ENCODE measurements at places on chromosomes 16 and 17.

DNA sequence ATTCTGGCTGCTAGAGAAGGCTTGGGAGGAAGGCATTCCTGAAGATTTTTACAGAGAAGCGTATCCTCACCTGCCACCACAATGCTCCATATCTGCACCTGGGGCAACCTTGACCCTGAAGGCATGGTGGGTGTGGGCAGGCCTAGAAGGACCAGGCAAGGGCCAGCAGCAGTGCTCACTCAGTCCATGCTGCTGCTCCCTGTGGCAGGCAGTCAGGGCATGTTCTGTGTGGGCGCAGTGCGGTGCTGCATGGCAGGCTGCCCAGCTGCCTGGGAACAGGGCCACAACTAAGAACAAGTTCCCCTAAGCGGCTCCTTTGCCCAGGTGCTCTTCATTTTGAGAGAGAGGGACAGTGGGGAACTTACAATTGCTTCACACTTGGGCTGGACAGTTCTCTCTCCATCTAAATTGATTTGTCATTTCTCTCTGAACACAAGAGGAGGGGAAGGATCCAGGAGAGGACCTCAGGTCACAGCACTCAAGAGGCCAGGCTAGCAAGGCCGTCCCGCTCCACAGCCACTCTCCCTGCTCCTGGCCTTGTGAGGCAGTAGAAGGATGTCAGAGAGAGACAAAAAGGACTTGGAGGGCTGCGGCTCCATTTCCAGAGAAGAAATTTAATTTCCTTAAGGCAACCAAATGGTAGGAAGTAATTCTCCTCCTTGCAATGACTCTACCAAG is 158.8 kb downstream of the AATF start:
- no peak for DNase-seq

GRCh38 chr16:46970089-46970488 is 3.4 kb downstream of the DNAJA2 start:
- no peak for DNase-seq

DNA sequence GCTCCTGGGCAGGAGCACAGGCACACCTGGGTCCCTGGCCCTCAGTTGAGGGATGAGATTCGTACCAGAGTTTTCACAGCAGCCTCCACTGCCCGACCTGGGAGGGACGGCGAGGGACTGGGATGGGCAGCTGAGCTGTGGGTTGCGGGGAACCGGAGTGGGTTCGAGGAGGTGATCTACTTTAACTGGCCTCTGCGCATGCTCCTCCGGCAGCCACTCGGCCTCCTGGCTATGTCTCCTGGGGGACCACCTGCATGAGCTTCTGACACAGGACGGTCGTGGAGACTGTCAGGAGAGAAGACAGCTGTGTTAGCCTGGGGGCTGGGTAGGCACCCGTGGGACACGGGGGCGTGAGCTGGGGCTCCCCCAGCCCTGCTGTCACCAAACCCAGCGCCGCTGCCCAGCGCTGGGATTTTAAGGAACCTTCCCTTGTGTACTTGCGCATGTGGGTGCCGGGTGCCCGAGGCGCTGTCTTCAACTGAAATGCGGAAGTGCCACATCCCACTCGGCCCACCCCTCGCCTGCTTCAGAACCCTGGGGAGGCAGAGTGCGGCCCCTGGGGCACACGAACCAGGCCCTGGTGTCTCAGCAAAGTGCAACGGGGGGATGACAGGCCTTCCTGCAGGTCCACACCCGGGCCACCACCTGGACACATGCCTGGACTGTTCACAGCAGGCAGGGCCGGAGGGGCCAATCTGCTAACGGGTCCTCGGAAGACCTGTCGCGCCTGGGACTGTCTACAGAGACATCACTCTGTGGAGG is 36.4 kb downstream of the SLC7A5 start:
- DNase-seq = no peak

GRCh38 chr16:57592591-57593003 is 35.8 kb upstream of the ADGRG1 start:
- no peak for DNase-seq

DNA sequence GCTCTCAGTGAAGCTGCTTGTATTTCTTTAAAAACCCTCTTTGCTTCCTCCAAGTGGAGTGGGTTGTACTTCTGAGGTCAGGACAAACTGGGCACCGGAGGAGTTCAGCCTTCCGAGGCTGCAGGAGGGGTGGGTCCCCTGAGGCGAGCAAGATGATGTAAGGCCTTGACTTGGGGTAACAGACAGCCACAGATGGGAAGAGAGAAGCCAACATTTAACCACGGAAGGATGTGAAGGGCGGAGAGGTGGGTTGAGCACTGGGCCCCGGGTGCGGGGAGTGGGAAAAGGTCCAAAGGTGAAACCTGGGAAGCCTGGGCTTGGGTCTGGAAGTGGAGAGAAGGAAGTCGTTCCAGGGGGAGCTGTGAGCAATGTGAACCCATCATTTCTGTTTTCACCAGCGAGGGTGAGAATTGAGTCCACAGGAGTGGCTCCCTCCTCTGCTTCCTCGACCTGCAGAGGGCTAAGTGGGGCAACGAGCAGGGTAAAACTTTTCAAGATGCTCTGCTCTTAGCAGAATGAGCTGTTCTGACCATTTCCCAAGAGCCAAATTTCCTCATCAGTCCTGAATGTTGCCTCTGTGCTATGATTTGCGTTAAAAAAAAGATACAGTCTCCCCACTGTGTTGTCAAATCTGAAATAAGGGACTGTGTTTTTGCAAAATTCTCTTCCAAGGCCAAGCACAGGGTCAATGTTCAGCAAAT is 137.7 kb upstream of the CRHR1 start:
- DNase-seq = no peak

DNA sequence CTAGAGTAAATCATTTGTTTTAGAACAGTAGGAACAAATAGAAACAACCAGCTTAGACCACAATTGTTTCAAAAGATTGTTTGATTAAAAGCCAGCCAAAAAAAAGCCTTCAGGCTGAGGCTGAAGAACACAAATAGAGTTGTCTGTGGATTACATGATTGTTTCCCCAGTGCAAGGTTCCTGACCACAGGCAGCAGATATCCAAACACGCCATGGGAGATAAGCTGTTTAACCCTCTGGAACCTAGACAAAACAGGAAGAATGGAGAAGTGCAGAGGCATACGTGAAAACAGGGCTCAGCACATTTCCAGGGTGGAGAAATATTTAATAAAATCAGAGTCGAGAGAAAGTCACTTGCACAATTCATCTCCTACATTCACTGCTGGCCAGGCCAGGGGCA is 21.0 kb downstream of the ATPAF2 start:
- no peak for DNase-seq

- no peak for DNase-seq
Observed at GRCh38 chr17:60231234-60231633, 81.5 kb downstream of the CA4 start.

GRCh38 chr16:11045846-11046245 is 101.5 kb downstream of the CLEC16A start:
- no peak for DNase-seq

- no peak for DNase-seq
Observed at GRCh38 chr16:89921131-89921701, 1.9 kb upstream of the TUBB3 start.

DNA sequence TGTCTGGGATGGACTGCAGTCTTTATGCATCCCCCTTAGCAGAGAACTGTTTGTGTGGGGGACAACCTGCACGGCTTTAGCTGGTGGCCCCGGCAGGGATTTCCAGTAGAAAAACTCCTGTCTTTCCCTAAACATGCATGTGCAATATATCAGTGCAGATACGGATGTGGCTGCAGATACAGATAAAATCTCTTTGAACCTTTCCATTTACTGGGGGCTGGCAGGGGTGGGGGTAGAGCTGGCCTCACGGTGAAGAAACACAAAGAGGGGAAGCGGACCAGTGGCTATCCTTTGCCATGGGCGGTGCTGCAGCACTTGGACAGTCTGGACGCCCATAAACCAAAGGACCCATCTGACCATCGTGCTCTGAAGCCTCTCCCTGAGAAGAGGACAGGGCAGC is 201.3 kb downstream of the ZFHX3 start:
- DNase-seq = no peak

Data from stimulated activated CD4-positive, alpha-beta T cell treated with anti-CD3 and anti-CD28 coated beads, Interleukin-1b, Interleukin-23, amount 100 ng/mL, for 1 hour (primary cell).